ENCODE measurements at places on chromosomes 2 and 18. TPM values are rescaled to one million over a fixed set of nuclear protein-coding genes. Genes with fewer than 3 reads are reported as not detected.

KLHL29 gene
- total RNA-seq, result 2.9 TPM

CD8A gene
- total RNA-seq, result not detected

ASXL3 gene
- total RNA-seq, result 1.1 TPM

PAX8 gene
- total RNA-seq, result 0.38 TPM

FAM228A gene
- 0.85 TPM for total RNA-seq

RAX gene
- not detected for total RNA-seq

SIX3 gene
- not detected for total RNA-seq

LINC00305 gene
- total RNA-seq, result not detected

TPO gene
- not detected for total RNA-seq

AOX1 gene
- 96.4 TPM for total RNA-seq

ANTXR1 gene
- 45.2 TPM for total RNA-seq

CARF gene
- total RNA-seq, result 2.5 TPM

HOXD9 gene
- not detected for total RNA-seq

C2orf92 gene
- total RNA-seq, result 4.2 TPM

SLC4A5 gene
- under 0.01 TPM for total RNA-seq

TMEM200C gene
- 0.19 TPM for total RNA-seq

ERICH2 gene
- not detected for total RNA-seq

MC5R gene
- under 0.01 TPM for total RNA-seq

TXNDC2 gene
- not detected for total RNA-seq

AP1S3 gene
- total RNA-seq, result 28.0 TPM

FBXO15 gene
- total RNA-seq, result 0.38 TPM

CYTIP gene
- 5.9 TPM for total RNA-seq

ABCG8 gene
- total RNA-seq, result not detected

SMAD4 gene
- total RNA-seq, result 76.4 TPM

SERPINB13 gene
- not detected for total RNA-seq

SLC16A14 gene
- 0.58 TPM for total RNA-seq

DNAJC5G gene
- not detected for total RNA-seq

LRRTM1 gene
- total RNA-seq, result not detected

DLGAP1 gene
- 1.7 TPM for total RNA-seq

LIMS4 gene
- 8.1 TPM for total RNA-seq

RNU2-63P gene
- not detected for total RNA-seq

DGKD gene
- total RNA-seq, result 13.5 TPM

SPATA3 gene
- not detected for total RNA-seq

TSPYL6 gene
- not detected for total RNA-seq

NR4A2 gene
- 0.85 TPM for total RNA-seq

MBOAT2 gene
- total RNA-seq, result 92.6 TPM

TMEM178A gene
- total RNA-seq, result 1.1 TPM

KATNAL2 gene
- 0.96 TPM for total RNA-seq

INPP5D gene
- total RNA-seq, result under 0.01 TPM

COLEC11 gene
- total RNA-seq, result 1.2 TPM

NMUR1 gene
- under 0.01 TPM for total RNA-seq

FAM237A gene
- not detected for total RNA-seq

HOXD1 gene
- total RNA-seq, result under 0.01 TPM

All from regular cardiac myocyte (primary cell).